COLO829 (cell line): ENCODE measurements at places on chromosomes 13 and 19.

GRCh38 chr19:38253788-38254187 is 2.4 kb downstream of the PPP1R14A start:
- no peak for DNase-seq

DNA sequence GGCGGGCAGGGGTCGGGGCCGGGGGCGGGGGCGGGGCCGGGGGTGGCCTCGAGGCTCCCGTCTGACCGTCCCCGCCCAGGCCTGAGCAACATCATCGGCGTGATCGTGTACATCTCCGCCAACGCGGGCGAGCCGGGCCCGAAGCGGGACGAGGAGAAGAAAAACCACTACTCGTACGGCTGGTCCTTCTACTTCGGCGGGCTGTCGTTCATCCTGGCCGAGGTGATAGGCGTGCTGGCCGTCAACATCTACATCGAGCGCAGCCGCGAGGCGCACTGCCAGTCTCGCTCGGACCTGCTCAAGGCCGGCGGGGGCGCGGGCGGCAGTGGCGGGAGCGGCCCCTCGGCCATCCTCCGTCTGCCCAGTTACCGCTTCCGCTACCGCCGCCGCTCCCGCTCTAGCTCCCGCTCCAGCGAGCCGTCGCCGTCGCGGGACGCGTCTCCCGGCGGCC is 9.4 kb upstream of the CACNG6 start:
- DNase-seq, result no peak

DNA sequence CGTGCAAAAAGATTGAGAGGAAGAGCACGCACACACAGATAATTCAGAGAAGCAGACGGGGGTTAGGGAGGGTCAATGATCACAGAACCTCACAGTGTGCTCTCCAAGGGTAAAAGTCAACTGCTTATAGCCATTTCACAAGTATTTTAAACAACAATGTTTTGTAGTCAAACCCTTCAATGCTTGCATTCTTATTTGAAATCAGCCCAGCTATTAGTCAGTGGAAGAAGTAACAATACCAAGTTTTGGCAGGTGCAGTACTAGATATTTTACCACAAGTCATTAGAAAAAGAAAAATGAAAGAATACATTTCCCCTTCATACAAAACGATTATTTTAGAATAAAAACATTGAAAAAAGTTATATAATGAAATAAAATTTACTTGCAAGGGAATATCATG is 2.6 kb downstream of the CSNK1A1L start:
- DNase-seq, result no peak

DNA sequence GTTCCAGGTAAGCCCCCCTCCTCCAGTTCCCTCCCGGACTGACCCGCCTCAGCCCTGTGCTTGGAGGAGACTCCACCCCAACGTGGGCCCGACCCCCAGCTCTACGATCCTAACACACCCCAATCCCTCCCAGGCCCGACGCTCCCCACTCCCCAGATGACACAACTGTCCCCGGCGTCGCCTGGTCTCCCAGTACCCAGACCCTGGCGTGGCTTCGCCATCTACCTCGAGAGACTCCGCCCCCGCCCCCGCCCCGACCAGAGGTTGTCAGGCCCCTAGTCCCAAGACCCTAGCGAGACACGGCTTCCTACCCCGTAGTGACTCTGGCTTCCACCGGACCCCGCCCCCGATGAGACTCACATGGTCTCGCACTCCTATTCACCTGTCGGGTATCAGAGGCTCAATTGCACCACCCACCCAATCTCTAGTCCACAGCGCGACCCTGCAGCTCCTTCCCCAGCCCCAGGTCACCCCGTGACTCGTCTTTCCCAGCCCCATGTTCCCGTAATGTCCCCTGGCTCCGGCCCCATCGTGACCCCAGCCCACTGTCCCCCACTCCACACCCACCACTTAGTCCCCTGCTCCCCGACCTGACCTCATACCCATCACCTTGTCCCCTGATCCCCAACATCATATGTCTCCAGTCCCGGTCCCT is 2.9 kb downstream of the CD37 start:
- no peak for DNase-seq

DNA sequence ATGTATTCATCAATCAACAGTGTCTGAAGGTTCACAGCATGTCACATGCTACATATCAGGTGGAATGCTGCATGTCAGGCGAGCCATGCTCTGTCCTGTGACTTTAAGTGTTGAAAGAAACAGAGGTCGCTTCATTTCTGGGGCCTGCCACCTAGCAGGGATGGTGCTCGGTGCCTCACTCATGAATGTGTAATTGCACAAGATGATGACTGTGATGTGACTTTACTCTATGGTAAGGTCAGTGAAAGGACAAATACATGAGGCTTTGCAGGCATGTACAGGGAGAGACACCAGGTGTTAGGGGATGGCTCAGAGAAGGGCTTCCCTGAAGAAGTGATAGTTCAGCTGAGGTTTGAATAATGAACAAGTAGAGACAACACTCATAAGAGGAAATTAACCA is 66.7 kb downstream of the FRY start:
- no peak for DNase-seq

DNA sequence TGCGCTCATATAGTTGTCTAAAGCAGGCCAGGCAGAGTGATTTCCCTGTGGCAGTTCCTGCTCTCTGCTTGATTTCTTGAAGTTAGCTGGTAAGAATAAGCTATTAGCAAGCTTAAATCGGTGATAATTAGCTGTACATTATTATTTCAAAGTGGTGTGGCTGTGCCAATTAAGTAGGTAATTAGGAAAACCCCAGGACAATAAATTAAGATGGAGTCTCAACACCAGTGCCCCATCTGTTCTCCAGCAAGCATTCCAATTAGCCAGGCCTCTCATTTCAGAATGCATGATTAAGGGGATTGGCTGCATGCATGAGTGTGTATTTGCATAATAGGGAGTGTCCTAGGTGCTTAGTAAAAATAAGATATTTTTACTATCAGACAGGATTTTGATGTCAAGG is 342.3 kb downstream of the GPC5 start:
- no peak for DNase-seq

DNA sequence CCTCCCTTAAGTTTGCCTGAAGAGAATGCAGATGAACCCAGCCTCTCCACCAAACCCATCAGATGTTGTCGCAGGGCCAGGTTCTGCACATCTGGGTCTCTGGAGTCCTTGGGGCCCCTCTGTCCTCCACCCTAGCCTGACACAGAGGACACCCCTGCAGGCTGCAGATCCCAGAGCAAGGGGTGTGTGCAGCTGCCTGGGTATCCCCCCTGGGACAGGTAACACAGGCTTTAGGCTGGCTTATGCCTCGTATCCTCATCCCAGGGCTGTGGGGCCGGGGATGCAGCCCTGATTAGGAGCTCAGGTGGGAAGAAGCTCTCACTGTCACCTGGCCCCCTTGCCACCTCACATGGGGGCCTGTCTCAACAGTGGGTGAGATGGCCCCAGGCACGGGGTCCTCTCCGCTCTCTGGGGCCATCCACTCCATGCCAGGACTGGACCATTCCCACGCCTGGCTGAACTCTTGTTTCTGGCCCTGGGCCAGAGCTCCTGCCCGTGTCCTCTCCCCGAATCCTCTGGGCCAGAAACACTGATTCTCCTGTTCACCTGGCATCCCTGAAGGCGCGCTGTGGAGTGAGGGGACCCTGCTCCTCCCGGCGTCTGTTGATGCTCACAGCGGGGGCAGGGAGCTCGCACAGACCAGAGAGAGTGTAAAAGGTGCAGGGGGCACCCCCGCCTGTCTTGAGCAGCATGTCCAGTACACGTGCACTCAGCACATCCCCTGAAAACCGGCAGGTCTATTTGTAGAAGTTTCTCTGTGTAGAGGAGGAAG is 38.7 kb upstream of the TPM4 start:
- DNase-seq, result no peak

DNA sequence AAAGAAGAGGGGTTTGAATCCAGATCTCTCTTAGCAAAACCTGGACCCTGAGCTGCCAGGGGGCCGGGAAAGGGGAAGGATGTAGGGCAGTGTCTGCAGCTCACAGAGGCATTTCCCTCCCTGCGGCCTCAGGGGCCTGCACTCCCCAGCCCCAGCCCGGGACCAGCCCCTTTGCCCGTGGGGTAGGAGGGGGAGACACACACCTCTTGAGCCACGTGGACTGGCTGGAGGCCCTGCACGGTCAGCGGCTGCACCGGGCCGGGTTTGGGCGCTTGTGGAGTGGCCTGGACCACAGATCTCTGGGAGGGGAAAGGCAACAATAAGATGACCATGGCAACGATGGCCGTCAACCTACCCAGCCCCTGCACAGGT is 26.9 kb downstream of the RFX1 start:
- DNase-seq, result no peak

- no peak for DNase-seq
These were observed 112.6 kb downstream of the KCNRG start for GRCh38 chr13:50127726-50128291.

- DNase-seq, result no peak
These were observed 8.2 kb downstream of the LAMP1 start for GRCh38 chr13:113305208-113305607.

- DNase-seq, result no peak
These were observed 333.5 kb downstream of the TSHZ3 start for GRCh38 chr19:31015778-31016177.

DNA sequence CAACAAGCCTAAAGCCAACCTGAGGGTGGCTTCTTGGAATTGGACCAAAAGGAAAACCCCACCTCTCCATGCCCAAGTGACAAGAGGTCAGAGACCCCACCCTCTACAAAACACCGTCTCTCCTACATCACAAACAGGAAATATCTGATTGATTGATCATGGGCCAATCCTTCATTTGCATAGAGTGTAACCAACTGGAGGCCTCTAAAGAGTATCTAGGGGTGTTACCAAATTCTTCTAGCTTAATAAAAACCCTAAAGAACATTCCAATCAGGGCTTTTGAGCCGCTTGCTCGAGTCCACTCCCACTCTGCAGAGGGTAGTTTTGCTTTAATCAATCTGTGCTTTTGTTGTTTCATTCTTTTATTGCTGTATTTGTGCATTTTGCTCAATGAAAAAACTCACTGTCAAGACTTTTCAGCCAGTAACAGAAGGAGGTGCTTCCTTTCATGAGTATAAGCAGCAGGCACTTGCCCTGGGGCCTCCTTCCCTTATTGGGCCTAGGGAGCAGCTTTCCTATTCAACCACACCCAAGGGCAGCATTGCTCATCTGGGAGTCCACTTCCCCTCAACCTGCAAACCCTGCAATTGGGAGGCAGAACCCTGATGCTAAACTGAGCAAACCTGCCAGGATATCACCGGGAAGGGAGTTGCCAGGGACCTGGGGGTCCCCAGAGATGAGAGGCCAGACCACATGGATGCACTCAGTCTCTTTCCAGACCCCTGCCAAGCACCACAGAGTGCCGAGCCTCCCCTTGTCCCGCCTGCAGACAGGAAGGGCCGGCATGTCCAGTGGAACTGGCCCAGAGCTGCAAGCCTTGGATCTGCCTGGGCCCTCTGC is 154.3 kb upstream of the VSTM2B start:
- no peak for DNase-seq

DNA sequence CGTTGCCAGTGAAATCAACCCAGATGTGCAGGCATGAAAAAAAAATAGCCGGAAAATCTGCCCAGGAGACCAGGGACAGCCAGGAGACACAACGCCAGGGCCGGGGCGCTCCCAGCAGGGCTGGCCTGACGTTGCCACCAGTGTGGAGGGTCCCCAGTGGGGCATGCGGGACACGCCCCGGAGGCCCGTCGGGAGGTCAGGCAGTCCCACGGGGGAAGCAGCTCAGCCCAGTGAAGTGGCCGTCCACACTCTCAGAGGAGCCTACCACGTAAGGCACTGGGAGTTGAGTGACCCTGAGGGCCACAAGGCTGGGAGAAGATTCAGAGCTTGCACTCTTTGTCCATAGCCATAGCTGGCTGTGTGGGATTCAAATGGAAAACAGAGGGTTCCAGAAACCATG is 53.2 kb upstream of the GAS6 start:
- DNase-seq, result no peak

DNA sequence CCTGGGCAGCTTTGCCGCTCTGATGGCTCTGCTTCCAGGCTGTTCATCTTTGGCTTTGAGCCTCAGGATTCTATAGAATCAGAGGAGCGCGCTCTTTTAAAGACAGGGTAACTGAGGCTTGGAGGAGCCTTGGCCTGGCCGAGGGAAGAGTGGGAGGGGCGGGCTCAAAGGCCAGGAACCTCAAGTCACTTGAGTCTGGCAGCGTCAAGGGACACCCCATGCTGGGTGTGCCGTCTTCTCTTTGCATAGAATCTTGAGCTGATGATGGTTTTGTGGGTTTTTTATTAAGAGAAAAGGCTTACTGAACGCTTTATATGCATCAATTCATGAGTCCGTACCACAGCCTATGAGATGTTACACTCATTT is 1.1 kb downstream of the PGLS start:
- no peak for DNase-seq

DNA sequence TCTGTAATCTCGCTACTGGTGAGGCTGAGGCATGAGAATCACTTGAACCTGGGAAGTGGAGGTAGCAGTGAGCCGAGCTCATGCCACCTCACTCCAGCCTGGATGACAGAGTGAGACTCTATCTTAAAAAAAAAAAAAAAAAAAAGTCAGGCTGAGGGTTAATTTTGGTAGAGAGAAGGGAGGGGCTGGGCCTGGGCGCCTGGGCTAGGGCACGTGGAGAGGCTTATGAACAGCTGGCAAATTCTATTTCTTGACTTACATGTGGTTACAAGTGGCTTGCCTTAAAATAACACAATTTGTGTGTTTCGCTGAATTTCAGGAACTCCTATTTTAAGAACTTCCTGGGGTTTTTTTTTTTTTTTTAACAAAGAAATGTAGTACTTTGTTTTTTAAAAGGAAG is 47.6 kb upstream of the MAP3K10 start:
- no peak for DNase-seq

GRCh38 chr13:39483326-39483725 is 119.7 kb downstream of the LHFPL6 start:
- peak; percentile 72 for DNase-seq

GRCh38 chr19:47239152-47239551 is 8.2 kb upstream of the BBC3 start:
- no peak for DNase-seq

DNA sequence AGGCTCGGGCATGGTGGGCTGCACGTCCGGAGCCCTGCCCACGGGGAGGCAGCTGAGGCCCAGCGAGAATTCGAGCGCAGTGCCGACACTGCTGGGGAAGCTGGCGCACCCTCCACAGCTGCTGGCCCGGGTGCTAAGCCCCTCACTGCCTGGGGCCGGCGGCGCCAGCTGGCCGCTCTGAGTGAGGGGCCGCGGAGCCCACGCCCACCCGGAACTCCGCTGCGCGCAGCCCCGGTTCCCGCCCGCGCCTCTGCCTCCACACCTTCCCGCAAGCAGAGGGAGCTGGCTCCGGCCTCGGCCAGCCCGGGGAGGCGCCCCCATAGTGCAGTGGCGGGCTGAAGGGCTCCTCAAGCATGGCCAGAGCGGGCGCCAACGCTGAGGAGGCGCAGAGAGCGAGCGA is 2080.4 kb downstream of the PCDH9 start:
- no peak for DNase-seq

- peak; percentile 8 for DNase-seq
These were observed 1.3 kb downstream of the ZNF616 start for GRCh38 chr19:52138278-52138982.

DNA sequence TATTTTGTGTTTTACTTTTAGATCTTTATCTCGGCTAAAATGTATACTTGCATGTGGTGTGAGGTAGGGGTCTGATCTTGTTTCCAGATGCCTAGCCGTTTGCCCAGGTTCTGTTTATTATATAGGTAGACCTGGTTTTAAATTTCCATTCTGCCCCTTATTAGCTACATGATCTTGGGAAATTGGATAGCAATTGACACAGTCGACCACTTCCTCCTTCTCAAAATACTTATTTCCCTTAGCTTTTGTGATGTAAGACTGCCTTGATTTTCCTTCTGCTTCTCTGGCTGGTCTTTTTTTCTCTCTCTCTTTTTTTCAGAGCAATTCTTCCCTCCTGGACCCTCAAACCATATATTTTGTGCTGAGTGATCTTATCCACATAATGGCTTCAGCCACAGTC is 3.0 kb upstream of the PGLYRP1 start:
- DNase-seq, result no peak

- DNase-seq, result no peak
These were observed 153.3 kb downstream of the SIPA1L3 start for GRCh38 chr19:38060331-38060730.
